ENCODE measurements at places on chromosomes 3 and 15.

- DNase-seq: no peak
Measured at GRCh38 chr3:123997543-123997942, 5.6 kb upstream of the ROPN1 start.

DNA sequence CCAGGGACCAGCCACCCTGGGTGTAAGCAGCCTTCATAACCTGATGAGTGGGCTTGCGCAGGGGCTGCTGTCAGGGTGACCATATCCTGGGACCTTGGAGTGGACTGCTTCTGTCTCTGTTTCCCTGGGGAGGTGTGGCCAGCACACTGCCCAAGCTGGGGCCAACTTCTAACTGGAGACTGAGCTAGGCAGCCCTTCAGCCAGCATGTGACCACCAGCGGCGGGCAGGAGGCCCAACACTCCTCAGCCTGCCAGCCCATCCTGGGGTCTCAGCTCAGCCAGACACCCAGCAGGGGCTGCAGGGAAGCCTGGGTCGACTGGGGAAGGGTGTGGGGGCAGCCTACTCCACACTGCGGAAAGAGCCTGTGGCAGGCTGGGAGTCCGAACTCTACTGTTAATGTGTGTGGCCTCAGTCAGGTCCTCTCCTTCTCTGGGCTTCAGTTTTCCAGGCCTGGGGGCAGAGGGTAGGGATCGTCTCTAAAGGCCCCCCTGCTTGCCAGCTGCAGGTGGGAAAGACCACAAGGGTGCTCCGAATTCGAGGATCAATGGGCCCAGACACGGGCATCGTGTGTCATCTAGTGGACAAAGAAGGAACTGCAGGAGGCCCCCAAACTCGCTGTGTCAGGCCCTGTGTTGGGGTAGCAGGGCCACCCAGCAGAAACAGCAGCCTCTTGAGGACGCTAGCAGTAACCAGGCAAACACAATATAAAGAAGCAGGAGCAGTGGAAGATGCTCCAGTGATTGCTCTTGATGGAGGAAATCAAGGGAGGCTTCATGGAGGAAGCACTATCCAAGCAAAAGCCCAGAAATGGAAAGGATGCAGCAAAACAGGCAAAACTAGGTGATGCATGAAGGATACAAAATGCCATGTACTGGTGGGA lies 2.0 kb upstream of the SEMA3G start:
- DNase-seq: peak; percentile 11

DNA sequence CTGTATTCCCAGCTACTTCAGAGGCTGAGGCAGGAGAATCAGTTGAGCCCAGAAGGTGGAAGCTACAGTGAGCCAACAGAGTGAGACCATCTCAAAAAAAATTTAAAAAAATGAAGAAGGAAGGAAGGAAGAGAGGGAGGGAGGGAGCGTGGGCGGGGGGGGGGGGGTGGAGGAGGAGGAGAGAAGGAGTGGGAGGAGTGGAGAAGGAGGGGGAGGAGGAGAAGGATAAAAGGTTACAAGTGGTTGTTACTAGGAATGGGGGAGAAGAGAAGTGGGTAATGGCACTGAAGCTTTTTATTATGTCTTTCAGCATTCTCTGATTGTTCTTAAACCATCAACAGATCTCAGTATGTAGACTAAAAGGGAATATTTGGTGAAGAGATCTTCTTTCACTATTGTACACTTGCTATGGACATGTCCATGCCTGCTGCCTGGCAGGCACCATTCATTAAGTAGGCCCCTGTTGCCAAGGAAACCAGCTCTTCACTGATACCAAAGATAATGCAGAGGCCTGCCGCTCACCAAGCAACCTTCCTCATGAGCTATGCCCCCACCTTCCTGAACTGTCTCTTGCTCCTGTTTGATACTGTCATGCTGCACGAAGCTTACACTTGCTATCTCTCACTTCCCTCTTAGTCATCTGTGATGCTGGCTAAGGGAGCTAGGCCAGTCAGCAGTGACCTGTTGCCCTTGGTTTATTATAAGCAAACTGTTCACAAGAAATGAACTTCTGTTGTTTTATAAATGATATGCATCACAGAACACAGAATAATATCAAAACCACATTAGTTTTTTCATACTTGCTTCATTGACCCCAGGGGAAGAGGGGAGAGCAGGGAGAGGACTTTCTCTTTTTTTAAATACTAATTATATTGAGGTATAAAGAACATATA lies 23.1 kb downstream of the EPM2AIP1 start:
- DNase-seq: peak; percentile 48

- no peak for DNase-seq
Measured at GRCh38 chr15:80739919-80740318, 39.3 kb upstream of the CEMIP start.

- no peak for DNase-seq
Measured at GRCh38 chr3:5297895-5298294, 110.4 kb downstream of the EDEM1 start.

DNA sequence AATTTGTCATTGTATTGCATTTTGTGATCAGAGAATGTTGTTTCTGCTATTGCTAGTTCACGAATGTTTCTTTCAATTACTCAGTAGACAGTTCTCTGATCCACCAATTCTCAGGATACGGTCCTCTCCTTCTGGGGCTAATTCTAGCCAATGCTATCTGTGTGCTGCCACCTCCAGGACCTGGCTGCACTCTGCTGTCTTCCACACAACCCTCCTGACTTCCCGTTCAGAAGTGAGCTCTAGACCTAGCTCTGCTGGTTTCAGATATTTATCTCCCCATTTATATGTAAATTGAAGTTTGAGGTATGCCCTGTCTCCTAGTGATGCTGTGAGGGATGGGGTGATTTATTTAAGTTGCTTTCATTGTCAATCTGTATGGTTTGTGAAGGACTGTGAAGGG lies 21.7 kb upstream of the UBL7 start:
- no peak for DNase-seq

- DNase-seq: no peak
Measured at GRCh38 chr3:55271549-55271948, 215.6 kb downstream of the WNT5A start.

GRCh38 chr3:48468329-48468731 lies 21.8 kb downstream of the ATRIP start:
- DNase-seq: no peak

All from SHP77 treated with DMSO at 0.1 percent for 48 hours (cell line).